ENCODE measurements at places on chromosomes 6 and 20.

DNA sequence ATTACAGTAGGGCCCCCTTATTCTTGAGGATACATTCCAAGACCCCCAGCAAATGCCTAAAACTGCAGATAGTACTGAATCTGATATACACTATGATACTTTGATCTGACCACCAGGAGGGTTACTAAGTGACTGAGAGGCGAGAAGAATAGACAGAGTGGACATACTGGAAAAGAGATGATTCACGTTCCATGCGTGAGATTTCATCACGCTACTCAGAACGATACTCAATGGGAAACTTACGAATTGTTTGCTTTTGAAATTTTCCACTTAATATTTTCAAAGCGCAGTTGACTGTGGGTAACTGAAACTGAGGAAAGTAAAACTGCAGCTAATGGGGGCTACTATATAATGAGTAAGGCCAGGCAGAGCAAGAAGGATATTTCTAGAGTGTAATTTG, 60.8 kb downstream of the STX11 start:
- no peak for DNase-seq

GRCh38 chr6:15475261-15475660, 187.6 kb downstream of the DTNBP1 start:
- no peak for DNase-seq

- no peak for DNase-seq
These were observed 92.4 kb downstream of the PSMG4 start for GRCh38 chr6:3351105-3351676.

GRCh38 chr6:101826269-101826668, 432.8 kb downstream of the GRIK2 start:
- DNase-seq, result no peak

GRCh38 chr6:14008809-14009208, 84.1 kb downstream of the RNF182 start:
- no peak for DNase-seq

- no peak for DNase-seq
These were observed 2.8 kb downstream of the PDE10A start for GRCh38 chr6:165659945-165660856.

GRCh38 chr20:48824830-48825565, 2.8 kb downstream of the PREX1 start:
- no peak for DNase-seq

- no peak for DNase-seq
These were observed 280.8 kb downstream of the SOX4 start for GRCh38 chr6:21874372-21874771.

DNA sequence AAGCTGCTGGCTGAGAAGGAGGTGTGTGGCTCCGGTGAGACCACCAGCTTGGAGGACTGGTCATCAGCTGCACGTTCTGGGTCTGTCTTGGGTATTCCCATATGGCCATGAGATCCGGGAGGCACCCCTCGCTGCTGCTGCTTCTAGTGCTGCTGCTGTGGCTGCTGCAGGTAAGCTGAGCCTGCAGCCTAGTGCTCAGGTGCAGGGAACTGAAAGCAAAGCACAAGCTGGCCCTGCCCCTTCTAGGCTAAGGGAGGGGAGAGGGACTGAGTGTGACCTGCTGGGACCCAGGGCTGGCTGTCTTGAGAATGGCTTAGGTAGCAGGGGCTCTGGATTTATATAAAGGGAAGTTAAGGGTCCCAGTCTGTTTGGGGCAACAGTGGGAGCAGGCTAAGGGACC, 403 bp downstream of the CDH26 start:
- DNase-seq, result no peak

DNA sequence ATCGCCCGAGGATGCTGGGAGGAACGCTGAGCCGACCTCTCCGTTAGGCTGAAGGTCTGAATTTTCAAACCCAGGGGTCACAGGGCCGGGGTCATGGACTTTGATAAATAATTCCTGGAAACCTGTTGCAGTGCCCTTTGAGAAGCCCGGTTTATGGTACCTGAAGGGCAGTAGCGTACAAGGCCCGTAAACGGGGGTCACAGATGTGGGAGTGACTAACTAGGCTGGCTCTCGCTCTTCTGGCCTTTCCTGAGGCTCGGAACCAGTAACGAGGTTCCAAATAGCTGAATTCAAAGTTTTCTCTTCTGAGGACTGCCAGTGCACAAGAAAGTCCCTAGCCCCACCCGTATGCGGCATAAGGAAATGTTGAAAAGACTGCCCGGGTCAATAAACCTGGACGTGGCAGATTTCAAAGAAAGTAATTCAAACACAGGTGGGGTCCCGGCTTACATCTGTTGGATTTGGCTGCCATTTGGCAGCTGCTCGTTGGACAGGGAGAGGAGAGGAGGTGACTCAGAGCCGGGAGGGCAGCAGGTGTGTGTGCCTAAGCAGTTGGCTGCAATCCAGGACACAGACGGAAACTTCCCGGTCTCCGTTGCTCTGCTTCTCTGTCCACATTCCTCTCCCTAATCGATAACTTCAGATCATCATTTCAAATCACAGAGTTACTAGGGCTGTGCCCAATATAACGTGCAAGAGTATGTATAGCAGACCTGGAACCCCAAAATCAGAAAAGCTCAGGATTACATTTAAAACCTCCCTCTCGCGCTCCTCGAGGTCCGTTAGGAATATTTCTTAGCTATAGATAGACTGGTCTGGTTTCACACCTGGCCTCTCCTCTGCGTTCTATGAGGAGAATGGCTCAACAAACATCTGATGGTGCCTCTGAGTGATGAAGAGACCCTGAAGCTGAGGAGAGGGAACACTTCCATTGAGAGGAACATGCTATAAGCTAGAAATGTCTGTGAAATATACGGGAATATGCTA, 765 bp upstream of the GMDS start:
- peak; percentile 9 for DNase-seq

DNA sequence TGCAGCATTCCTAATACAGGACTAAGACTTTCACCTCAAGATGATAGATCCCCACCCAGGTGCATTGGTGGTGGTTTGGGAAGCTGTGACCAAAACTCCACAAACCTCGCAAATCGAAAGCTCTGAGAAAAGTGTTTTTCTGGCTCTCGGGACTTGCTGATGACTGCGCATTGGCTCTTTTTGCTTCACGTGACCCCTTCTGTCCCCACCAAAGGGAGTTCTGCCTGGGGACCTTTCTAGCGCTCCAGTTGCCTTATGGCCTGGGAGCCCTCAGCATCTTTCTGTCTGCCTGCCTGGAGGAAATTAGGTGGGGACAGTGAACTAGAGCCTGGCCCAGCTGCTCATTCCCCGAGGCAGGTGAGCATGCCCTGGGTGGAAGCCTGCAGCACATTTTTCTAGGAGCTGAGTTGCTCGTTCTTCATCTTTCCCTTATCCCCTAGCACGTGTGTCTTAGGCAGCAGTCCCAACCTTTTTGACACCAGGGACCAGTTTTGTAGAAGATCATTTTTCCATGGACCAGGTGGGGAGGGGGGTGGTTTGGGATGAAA, 90.2 kb downstream of the TXNDC5 start:
- DNase-seq, result no peak

GRCh38 chr6:128870746-128871145, 12.2 kb upstream of the LAMA2 start:
- no peak for DNase-seq

DNA sequence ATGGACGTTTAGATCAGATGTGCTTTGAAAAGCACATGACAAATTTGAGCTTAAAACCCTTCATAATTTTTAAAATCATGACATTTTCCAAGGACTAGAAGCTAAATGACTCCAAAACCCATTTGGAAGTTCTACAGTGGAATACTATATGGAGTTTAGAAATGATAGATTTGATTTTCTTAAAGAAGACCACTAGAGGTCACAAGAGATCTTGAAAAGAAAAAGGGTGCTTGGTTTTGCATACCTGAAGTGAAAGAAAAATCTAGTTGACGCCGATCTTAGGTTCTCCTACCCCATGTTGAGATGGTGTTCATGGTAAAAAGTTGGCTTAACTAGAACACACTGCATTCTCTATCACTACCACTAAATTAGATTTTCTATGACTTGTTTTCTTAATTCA, 31.5 kb downstream of the CFAP61 start:
- no peak for DNase-seq

DNA sequence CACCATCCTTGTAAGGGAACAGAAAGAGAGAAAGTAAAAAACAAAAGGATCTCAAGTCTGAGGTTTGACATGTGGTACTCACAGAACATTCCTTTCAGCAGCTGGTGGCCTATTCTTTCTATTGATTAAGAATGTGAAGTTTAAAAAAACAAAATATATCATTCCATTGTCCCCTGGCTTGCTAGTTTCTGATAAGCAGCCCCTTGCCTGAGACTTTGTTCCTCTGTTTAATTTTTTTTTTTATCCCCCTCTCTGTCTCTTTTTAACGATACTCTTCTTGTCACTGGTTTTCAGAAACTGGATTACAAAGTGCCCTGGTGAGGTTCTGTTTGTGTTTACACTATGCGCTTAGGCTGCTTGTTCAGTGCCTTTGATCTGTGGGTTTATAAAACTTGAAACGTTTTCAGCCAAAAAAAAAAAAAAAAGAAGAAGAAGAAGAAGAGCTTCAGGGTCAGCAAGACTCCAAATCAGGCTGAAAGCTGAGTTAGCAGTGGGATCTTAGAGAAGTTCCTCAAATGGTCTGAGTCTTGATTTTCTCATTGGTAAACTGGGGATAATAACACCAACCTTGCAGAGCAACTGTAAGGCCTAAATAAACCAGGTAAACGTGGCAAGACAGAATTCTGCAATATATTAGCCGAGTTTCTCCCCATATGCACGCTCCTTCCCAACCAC, 45.1 kb upstream of the SLC22A23 start:
- DNase-seq, result no peak

GRCh38 chr20:21804802-21805201, 99.3 kb downstream of the PAX1 start:
- DNase-seq, result no peak

DNA sequence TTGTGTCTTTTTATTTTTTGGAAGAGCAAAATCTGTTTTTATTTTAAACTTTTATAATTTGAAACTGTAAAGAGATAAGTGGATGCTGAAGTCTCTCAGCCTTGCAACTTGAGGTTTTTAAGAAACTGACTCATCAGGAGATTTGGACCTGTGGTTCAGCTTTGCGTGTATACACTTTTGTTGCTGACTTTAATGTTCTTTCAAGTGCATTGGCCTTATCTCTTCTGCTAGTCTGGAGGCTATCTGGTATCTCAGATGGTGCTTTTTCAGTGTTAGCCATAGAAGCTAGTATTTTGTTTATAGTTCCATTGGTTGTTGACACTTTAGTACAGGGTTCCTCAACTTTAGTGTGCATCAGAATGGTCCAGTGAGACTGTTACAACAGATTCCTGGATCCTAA, 504.0 kb upstream of the SPTLC3 start:
- DNase-seq, result no peak

DNA sequence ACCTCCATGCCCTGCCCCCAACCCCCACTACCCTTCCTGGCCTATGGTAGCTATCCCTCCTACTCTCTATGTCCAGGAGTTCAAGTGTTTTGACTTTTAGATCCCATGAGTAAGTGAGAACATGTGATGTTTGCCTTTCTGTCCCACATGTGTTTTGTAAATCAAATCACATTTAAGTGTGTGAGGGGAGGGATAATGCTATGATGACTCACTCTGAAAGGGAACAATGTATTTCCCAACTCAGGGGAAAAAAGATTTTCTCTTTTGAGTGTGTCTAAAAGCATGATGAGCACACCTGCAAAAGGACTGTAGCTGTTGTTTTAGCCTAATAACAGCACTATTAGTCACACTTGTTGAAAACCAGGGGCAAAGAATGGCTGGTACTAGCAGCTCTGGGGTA, 193.7 kb downstream of the GJA10 start:
- no peak for DNase-seq

GRCh38 chr20:23146181-23146580, 60.1 kb upstream of the CD93 start:
- no peak for DNase-seq

DNA sequence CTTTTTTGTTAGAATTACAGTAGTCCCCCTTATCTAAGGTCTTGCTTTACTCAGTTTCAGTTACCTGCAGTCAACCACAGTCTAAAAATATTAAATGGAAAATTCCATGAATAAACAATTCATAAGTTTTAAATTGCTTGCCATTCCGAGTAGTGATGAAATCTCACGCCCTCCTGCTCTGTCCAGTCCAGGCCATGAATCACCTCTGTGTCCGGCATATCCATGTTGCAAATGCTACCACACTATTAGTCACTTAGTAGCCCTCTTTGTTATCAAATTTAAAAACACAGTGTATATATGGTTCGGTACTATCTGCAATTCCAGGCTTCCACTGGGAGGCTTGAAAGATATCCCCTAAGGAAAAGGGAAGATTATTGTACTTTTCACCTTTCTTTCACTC, 164.6 kb upstream of the FAM83B start:
- no peak for DNase-seq

- DNase-seq, result no peak
These were observed 237.5 kb downstream of the CD83 start for GRCh38 chr6:14354919-14355572.

DNA sequence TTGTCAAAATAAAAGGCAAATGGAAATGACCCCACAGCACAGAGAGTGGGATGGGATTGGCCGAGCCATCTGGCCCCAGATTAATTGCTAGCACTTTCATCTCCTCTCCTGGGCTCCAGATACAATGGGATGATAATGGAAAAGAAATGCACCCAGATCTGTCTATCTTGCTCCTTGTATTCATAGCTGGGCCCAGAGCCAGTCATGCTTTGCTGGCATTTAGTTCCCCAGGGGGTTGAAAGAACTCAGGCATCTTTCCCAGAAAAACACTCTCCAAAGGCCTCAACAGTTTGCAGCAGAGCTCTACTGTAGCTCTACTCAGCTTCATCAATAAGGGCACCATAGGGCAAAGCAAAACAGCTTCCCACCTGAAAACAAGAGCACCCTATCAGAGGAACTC, 116.0 kb upstream of the FOXA2 start:
- no peak for DNase-seq

- no peak for DNase-seq
These were observed 67.9 kb downstream of the ANKRD60 start for GRCh38 chr20:58160451-58161061.

- no peak for DNase-seq
These were observed 6.7 kb downstream of the ZFAND3 start for GRCh38 chr6:37826188-37826587.

- no peak for DNase-seq
These were observed 27.7 kb upstream of the PAX1 start for GRCh38 chr20:21677781-21678180.

GRCh38 chr6:12150812-12151432, 138.8 kb downstream of the HIVEP1 start:
- no peak for DNase-seq

- DNase-seq, result no peak
These were observed 208.1 kb downstream of the BCKDHB start for GRCh38 chr6:80314531-80314930.

- DNase-seq, result no peak
These were observed 429.6 kb upstream of the PLCB4 start for GRCh38 chr20:8639112-8639778.

GRCh38 chr6:113434641-113435040, 422.5 kb upstream of the MARCKS start:
- DNase-seq, result no peak

- DNase-seq, result no peak
These were observed 6.7 kb downstream of the C6orf141 start for GRCh38 chr6:49557177-49557576.

Measured in activated CD4-positive, CD25-positive, alpha-beta regulatory T cell (primary cell).